Activated CD4-positive, alpha-beta memory T cell treated with anti-CD3 and anti-CD28 coated beads, Interleukin-2, amount 10 ng/mL, durations not matched to agents 7 days and 5 days (primary cell): ENCODE measurements at places on chromosomes 4 and X.

DNA sequence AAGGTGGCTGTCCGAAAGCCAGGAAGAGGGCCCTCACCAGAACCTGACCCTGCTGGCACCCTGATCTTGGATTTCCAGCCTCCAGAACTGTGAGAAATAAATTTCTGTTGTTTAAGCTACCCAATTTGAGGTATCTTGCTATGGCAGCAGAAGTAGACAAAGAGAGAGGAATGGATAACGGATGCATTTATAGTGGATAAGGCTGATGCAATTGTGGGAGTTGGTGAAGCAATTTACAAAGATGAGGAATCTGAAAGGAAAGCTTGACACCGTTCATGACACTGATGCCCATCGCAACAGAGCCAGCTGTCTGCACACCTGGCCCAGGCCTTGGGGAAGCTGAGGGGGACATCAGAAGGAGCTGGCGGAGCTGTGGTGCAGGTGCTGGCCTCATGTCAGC lies 35.7 kb upstream of the MSL3 start:
- H3K27ac ChIP-seq: no peak overlapping the region
- H3K4me1 ChIP-seq: no peaks in the 10 kb centered on the region
- DNase-seq: no peak

GRCh38 chrX:148380107-148380506 lies 120.3 kb upstream of the AFF2 start:
- no peaks in the 10 kb centered on the region for H3K27me3 ChIP-seq
- no peak for DNase-seq
- peaks cover 29% of the 10 kb centered on the region for H3K4me1 ChIP-seq
- peak overlapping the region; percentile 90 for H3K27ac ChIP-seq
- peak overlapping the region; percentile 35 for H3K4me3 ChIP-seq
- H3K36me3 ChIP-seq: peaks cover 2% of the 10 kb centered on the region

DNA sequence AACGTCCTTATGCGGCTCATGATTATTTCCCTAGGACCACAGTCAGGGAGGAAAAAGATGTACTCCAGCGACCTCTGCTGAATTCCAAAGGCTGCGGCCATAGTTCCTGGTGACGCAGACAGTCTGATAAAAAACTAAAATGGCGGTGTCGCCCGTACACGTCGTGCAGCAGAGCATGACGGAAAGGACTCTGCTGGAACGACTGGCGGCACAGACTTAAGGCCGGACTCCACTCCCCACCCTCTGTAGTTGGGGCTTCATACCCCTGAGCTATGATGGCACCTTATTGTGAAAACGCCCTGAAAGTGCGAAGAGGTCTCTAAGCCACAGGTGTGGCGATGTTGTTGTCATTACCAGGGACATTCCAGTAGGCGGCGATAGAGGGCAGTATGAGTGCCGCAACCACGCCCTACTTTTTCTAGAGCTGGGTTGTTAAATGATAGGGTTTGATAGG lies 90.0 kb upstream of the EDA2R start:
- peaks cover 2% of the 10 kb centered on the region for H3K4me1 ChIP-seq
- no peaks in the 10 kb centered on the region for H3K36me3 ChIP-seq
- H3K4me3 ChIP-seq: peak overlapping the region; percentile 86
- peak overlapping the region; percentile 87 for H3K27ac ChIP-seq
- no peaks in the 10 kb centered on the region for H3K27me3 ChIP-seq

DNA sequence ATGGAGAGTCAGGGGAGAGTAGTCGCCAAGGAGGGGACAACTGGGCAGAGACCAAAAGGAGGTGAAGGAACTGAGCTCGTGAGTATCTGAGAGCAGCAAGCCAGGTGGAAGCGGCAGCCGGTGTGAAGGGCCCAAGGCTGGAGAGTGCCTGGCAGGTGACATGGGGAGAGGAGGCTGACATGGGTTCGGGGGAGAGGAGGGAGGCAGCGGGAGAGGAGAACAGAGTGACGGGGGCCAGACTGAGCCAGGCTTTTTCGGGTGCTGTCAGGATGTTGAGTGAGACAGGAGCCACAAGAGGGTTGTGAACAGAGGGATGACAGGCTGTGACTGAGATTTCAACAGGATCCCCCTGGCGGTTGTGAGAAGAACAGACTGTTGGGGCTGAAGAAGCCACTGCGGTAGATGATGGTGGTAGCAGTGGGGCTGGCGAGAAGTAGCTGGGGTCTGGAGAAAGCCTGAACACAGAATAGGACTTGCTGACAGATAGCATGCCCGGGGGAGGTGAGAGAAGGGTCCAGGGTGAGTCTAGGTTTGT lies 5.7 kb downstream of the ELK1 start:
- H3K4me3 ChIP-seq: no peak overlapping the region
- H3K4me1 ChIP-seq: peaks cover 43% of the 10 kb centered on the region
- H3K27ac ChIP-seq: peak overlapping the region; percentile 16
- no peaks in the 10 kb centered on the region for H3K27me3 ChIP-seq
- peak; percentile 23 for DNase-seq
- peaks cover 53% of the 10 kb centered on the region for H3K36me3 ChIP-seq

GRCh38 chrX:137575596-137576255 lies 9.8 kb downstream of the ZIC3 start:
- H3K4me1 ChIP-seq: no peaks in the 10 kb centered on the region
- DNase-seq: no peak
- no peak overlapping the region for H3K27ac ChIP-seq

- H3K27ac ChIP-seq: no peak overlapping the region
- H3K27me3 ChIP-seq: peaks cover 15% of the 10 kb centered on the region
- no peak for DNase-seq
- H3K36me3 ChIP-seq: no peaks in the 10 kb centered on the region
- no peak overlapping the region for H3K4me3 ChIP-seq
- H3K4me1 ChIP-seq: no peaks in the 10 kb centered on the region
These were observed 97.3 kb upstream of the NOCT start for GRCh38 chr4:138918169-138918869.

GRCh38 chr4:15805583-15806517 lies 27.7 kb downstream of the CD38 start:
- peak; percentile 35 for DNase-seq
- no peak overlapping the region for H3K27ac ChIP-seq
- H3K27me3 ChIP-seq: no peaks in the 10 kb centered on the region
- no peak overlapping the region for H3K4me3 ChIP-seq
- H3K4me1 ChIP-seq: peaks cover 52% of the 10 kb centered on the region

- H3K36me3 ChIP-seq: peaks cover 12% of the 10 kb centered on the region
- peaks cover 10% of the 10 kb centered on the region for H3K4me1 ChIP-seq
- no peak for DNase-seq
- no peaks in the 10 kb centered on the region for H3K27me3 ChIP-seq
These were observed 4.2 kb upstream of the CCNA2 start for GRCh38 chr4:121827853-121828252.

- H3K27ac ChIP-seq: no peak overlapping the region
- peaks cover 1% of the 10 kb centered on the region for H3K4me1 ChIP-seq
- peak overlapping the region; percentile 25 for H3K4me3 ChIP-seq
- H3K36me3 ChIP-seq: no peaks in the 10 kb centered on the region
These were observed 31.9 kb downstream of the F8A1 start for GRCh38 chrX:154918060-154918483.

DNA sequence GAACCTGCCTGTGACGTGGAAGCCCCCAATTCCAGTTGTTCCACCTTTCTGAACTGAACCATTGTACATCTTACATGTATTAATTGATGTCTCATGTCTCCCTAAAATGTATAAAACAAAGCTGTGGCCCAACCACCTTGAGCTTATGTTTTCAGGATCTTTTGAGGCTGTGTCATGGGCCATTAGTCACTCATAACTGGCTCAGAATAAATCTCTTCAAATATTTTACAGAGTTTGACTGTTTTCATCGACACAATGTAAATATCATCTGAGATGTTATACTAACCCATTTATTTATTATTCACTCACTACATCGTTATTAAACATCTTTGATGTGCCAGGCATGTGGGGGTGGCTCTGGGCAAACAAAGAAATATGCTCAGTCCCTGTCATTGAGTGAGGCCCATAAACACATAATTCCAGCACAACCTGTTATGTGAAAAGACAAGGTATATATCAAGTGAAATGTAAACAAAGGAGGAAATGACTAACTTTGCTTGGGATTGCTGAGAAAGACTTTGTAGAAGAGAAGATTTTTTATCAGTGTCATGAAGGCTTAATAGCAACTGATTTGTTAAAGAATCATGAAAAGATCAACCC lies 34.5 kb upstream of the PPM1K start:
- H3K27ac ChIP-seq: peak overlapping the region; percentile 16
- peak overlapping the region; percentile 1 for H3K4me3 ChIP-seq
- no peak for DNase-seq
- H3K27me3 ChIP-seq: no peaks in the 10 kb centered on the region

GRCh38 chr4:105527081-105527480 lies 25.3 kb upstream of the ARHGEF38 start:
- peaks cover 12% of the 10 kb centered on the region for H3K27me3 ChIP-seq
- no peak overlapping the region for H3K27ac ChIP-seq
- no peak overlapping the region for H3K4me3 ChIP-seq
- no peaks in the 10 kb centered on the region for H3K4me1 ChIP-seq
- no peaks in the 10 kb centered on the region for H3K36me3 ChIP-seq

GRCh38 chrX:47160781-47161180 lies 15.8 kb downstream of the RBM10 start:
- H3K36me3 ChIP-seq: peaks cover 47% of the 10 kb centered on the region
- H3K27me3 ChIP-seq: no peaks in the 10 kb centered on the region
- H3K4me1 ChIP-seq: peaks cover 2% of the 10 kb centered on the region
- DNase-seq: no peak
- H3K27ac ChIP-seq: no peak overlapping the region

- no peaks in the 10 kb centered on the region for H3K4me1 ChIP-seq
- no peaks in the 10 kb centered on the region for H3K27me3 ChIP-seq
- no peak overlapping the region for H3K27ac ChIP-seq
- no peak for DNase-seq
- no peak overlapping the region for H3K4me3 ChIP-seq
- H3K36me3 ChIP-seq: no peaks in the 10 kb centered on the region
These were observed 72.6 kb downstream of the EPHA5 start for GRCh38 chr4:65597697-65598096.

- H3K36me3 ChIP-seq: no peaks in the 10 kb centered on the region
- no peak for DNase-seq
- H3K27me3 ChIP-seq: no peaks in the 10 kb centered on the region
- no peak overlapping the region for H3K4me3 ChIP-seq
These were observed 80.2 kb downstream of the SH2D1A start for GRCh38 chrX:124426288-124427169.

GRCh38 chr4:152352215-152352614 lies 183.7 kb downstream of the FBXW7 start:
- no peak overlapping the region for H3K27ac ChIP-seq
- no peak overlapping the region for H3K4me3 ChIP-seq
- H3K4me1 ChIP-seq: peaks cover 8% of the 10 kb centered on the region
- DNase-seq: no peak
- no peaks in the 10 kb centered on the region for H3K36me3 ChIP-seq

GRCh38 chr4:40205259-40206198 lies 8.7 kb downstream of the RHOH start:
- peak overlapping the region; percentile 99 for H3K27ac ChIP-seq
- no peaks in the 10 kb centered on the region for H3K27me3 ChIP-seq
- H3K36me3 ChIP-seq: peaks cover 82% of the 10 kb centered on the region
- H3K4me1 ChIP-seq: peaks cover 64% of the 10 kb centered on the region

- H3K4me3 ChIP-seq: no peak overlapping the region
- peaks cover 18% of the 10 kb centered on the region for H3K27me3 ChIP-seq
- no peak for DNase-seq
- H3K4me1 ChIP-seq: no peaks in the 10 kb centered on the region
- H3K36me3 ChIP-seq: no peaks in the 10 kb centered on the region
These were observed 160.4 kb downstream of the SHROOM3 start for GRCh38 chr4:76595435-76595834.

- peaks cover 4% of the 10 kb centered on the region for H3K27me3 ChIP-seq
- H3K4me3 ChIP-seq: no peak overlapping the region
- H3K4me1 ChIP-seq: no peaks in the 10 kb centered on the region
These were observed 121.0 kb upstream of the ARSJ start for GRCh38 chr4:114100288-114101031.

- no peak overlapping the region for H3K27ac ChIP-seq
- H3K4me1 ChIP-seq: no peaks in the 10 kb centered on the region
- DNase-seq: no peak
- no peak overlapping the region for H3K4me3 ChIP-seq
These were observed 26.3 kb upstream of the GPM6B start for GRCh38 chrX:13843150-13843721.
